ENCODE measurements at places on chromosomes 16 and 17. TPM values are rescaled to one million over a fixed set of nuclear protein-coding genes. Genes with fewer than 3 reads are reported as not detected.
A peak's percentile ranks its signal among the peaks of the same experiment; 100 is the strongest.

DNA sequence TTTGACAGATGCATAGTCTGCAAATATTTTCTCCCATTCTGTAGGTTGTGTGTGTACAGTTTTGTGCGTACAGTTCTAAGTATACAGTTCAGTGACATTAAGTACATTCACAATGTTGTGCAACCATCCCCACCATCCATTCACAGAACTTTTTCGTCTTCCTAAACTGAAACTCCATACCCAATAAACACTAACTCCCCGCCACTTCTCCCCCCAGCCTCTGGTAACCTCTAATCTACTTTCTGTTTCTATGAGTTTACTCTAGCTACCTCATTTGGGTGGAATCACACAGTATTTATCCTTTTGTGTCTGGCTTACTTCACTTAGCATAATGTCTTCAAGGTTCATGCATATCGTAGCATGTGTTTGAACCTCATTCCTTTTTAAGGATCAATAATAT lies 14.3 kb downstream of the PIK3R5 start:
- H3K36me3 ChIP-seq = no peaks in the 10 kb centered on the region
- H3K27me3 ChIP-seq = 0 out of 2 replicates have a peak, but pooled peaks cover 1% of the 10 kb centered on the region
- no peak overlapping the region for H3K27ac ChIP-seq
- no peak overlapping the region for H3K4me3 ChIP-seq
- no peaks in the 10 kb centered on the region for H3K4me1 ChIP-seq

DNA sequence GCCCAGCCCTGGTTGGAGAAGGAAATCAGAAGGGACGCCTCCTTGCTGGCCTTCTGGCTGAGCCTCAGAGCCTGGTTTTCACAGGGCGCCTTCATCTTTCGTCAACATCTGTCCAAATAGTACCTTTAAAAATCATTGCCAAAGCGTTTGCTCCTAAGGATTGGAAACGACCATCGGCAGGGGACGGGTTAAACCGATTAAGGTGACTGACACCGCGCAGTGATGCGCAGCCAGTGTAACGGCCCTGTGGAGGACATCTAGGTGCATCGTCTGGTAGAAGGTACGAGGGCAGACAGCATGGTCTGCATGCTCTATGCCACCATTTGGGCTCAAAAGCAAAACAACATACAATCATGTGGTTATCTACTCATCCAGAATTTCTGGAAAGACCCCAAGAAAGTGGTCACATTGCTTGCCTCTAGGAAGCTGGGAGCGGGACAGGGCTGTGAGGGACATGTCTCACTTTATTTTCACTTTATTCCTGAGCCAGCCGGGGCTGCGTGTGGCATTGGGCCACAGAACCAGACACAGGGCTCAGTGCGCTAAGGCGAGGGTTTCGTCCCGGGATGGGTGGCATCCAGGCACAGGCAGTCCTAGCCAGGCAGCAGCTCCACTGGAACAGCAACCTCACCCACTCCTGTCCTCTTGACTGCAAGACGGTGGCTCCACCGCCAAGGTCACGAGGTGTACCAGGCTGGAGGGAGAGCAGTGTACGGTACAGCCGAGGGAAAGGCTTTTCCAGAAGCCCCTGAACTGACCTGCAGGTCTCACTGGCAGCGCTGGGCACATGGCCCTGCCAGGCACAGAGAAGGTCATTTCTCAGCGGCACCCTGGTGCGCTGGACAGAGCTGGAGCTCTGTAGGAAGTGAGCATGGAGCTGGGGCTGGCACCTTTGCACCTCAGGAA lies 40.9 kb upstream of the JPH3 start:
- no peaks in the 10 kb centered on the region for H3K27me3 ChIP-seq
- H3K27ac ChIP-seq = no peak overlapping the region
- H3K4me3 ChIP-seq = no peak overlapping the region
- no peaks in the 10 kb centered on the region for H3K36me3 ChIP-seq

DNA sequence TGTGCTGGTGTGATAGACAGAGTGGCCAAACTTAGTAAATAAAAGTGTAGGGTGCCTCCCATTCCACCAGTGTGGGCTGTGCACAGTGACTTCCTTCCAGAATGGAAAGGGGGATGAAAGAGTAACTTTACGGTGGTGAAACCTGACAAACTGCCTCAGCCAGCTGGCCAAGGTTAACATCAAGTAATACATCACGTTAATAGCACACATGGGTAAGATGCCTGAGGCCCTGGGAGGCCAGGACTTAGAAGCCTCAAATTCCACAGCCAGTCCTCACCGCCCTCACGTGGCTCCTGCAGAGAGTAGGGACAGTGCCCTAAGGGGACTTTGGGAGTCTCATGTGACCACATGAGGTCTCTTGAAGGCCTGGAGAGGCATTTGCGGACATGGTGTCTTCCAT lies 14.1 kb downstream of the RMI2 start:
- H3K27me3 ChIP-seq = no peaks in the 10 kb centered on the region
- H3K36me3 ChIP-seq = no peaks in the 10 kb centered on the region
- no peak overlapping the region for H3K4me3 ChIP-seq
- H3K27ac ChIP-seq = peak overlapping the region; percentile 50
- peaks cover 76% of the 10 kb centered on the region for H3K4me1 ChIP-seq

DNA sequence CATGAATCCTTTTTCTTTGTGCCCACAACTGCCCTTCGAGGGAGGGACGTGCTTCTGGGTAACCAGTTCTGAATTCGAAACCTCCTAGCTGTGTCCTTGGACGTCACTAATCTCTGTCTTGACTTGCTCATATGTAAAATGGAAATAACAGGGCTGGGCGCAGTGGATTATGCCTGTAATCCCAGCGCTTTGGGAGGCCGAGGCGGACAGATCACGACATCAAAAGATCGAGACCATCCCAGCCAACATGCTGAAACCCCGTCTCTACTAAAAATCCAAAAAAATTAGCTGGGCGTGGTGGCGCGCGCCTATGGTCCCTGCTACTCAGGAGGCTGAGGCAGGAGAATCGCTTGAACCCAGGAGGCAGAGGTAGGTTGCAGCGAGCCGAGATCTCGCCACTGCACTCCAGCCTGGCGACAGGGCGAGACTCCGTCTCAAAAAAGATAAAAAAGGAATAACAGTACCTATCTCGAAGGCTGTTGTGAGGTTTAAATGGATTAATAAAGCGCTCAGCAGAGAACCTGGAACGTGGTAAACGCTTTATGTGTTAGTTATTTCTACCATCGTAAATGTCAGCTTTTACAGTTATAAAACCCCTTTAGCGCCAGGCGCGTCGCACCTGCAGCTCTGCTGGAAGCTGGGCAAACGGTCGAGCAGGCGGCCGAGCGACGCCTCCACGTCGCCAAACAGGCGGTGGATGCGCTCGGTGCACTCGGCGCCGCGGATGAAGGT lies 641 bp downstream of the COG8 start:
- DNase-seq = no peak
- H3K4me3 ChIP-seq = peak overlapping the region; percentile 83
- peak overlapping the region; percentile 79 for H3K27ac ChIP-seq

DNA sequence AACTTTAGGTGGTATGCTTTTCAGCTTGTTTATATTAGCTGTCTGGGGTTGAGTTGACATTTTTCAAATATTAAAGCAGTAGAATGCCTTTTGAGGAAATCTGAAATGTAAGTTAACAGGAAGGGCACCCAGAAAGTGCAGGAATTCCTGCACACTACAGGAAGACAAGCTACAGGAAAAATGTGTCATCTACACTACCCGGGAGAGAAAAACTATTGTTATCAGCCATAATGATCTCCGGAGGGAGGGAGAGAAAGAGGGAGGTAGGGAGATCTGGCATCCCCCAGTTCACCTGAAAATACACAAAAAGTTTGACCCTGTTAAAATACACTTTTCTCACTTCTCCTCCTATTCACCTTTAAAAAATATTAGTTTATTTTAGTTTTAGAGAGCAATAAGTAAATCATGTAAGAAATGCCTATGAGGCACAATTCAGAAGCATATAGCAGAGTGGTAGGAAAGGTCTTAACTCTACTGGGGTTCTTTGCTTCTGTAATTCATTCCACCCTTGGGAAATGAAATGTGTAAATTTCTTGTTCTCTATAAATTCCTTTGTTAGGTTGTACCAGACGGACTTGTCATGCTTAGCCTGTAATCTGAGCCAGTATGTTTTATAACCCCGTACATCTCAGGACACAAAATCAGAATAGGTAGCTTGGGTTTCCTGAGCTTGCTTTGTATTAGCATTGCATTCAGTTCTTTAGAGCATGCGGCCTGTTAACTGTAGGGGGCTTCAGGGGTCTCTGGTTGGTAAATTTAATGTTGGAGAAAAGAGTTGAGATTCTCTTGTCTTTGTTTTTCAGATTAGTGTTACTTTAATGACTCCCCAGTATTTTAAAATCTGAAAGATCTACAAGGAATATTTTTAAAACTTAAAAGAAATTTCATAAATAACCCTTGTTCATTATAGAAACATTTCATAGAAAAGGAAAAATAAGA lies 3.3 kb downstream of the MAP2K6 start:
- DNase-seq = no peak
- H3K36me3 ChIP-seq = no peaks in the 10 kb centered on the region
- no peak overlapping the region for H3K4me3 ChIP-seq
- H3K27me3 ChIP-seq = no peaks in the 10 kb centered on the region
- no peak overlapping the region for H3K27ac ChIP-seq

GRCh38 chr16:86597880-86598606 lies 19.7 kb downstream of the FOXL1 start:
- peak overlapping the region; percentile 25 for H3K27ac ChIP-seq
- H3K27me3 ChIP-seq = no peaks in the 10 kb centered on the region
- DNase-seq = no peak
- peak overlapping the region; percentile 41 for H3K4me3 ChIP-seq
- H3K4me1 ChIP-seq = peaks cover 16% of the 10 kb centered on the region
- H3K36me3 ChIP-seq = no peaks in the 10 kb centered on the region

GRCh38 chr16:49704586-49705155 lies 151.2 kb downstream of the ZNF423 start:
- H3K4me1 ChIP-seq = 0 out of 2 replicates have a peak, but pooled peaks cover 3% of the 10 kb centered on the region
- H3K27ac ChIP-seq = no peak overlapping the region
- peaks cover 13% of the 10 kb centered on the region for H3K27me3 ChIP-seq
- no peak for DNase-seq

DNA sequence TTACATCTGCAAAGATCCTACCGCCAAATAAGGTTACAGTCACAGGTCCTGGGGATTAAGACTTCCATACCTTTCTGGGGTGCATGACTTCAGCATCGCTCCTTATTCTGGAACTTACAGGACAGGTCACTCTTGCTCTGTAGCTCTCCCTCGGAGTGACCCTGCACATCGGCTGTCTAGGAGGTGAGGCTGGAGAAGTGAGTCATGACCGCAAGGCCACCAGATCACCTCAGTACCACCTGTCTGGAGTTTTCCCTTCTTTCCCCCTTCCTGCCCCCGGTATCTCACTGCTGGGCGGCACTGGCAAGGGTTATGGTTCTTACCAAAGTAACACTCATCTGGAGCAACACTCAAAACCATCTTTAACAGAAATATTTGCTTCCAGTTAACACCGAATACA lies 374.8 kb downstream of the SLC39A11 start:
- no peaks in the 10 kb centered on the region for H3K27me3 ChIP-seq
- H3K4me1 ChIP-seq = peaks cover 3% of the 10 kb centered on the region
- no peaks in the 10 kb centered on the region for H3K36me3 ChIP-seq
- no peak for DNase-seq

- H3K4me1 ChIP-seq = no peaks in the 10 kb centered on the region
- no peak overlapping the region for H3K27ac ChIP-seq
- no peak for DNase-seq
- H3K36me3 ChIP-seq = no peaks in the 10 kb centered on the region
- peaks cover 3% of the 10 kb centered on the region for H3K27me3 ChIP-seq
These were observed 19.7 kb upstream of the SLC4A1 start for GRCh38 chr17:44287651-44288050.

DNA sequence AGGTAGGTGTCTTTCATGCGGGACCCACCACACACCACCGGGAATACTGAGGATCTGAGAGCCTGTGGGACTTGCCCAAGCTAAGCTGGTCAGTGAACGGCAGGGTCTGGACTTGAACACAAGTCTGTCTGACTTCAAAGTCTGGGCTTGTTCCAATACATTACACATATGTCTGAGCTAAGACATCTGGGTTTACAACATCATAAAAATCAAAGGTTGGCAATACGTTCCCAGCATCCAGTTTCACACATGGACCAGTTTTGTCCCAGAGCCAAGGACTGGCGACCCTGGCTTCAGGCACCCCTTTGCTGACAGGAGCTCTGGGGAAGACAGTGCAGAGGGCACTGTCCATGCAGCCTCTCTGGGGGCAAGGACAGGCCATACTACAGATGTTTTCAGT lies 27.9 kb upstream of the AXIN2 start:
- no peaks in the 10 kb centered on the region for H3K36me3 ChIP-seq
- H3K27ac ChIP-seq = no peak overlapping the region
- peak; percentile 29 for DNase-seq
- no peaks in the 10 kb centered on the region for H3K27me3 ChIP-seq
- H3K4me1 ChIP-seq = 0 out of 2 replicates have a peak, but pooled peaks cover under 1% of the 10 kb centered on the region

GRCh38 chr17:20280051-20280450 lies 187.3 kb downstream of the LGALS9B start:
- no peaks in the 10 kb centered on the region for H3K27me3 ChIP-seq
- no peak overlapping the region for H3K27ac ChIP-seq
- H3K36me3 ChIP-seq = no peaks in the 10 kb centered on the region
- H3K4me1 ChIP-seq = no peaks in the 10 kb centered on the region
- no peak for DNase-seq

DNA sequence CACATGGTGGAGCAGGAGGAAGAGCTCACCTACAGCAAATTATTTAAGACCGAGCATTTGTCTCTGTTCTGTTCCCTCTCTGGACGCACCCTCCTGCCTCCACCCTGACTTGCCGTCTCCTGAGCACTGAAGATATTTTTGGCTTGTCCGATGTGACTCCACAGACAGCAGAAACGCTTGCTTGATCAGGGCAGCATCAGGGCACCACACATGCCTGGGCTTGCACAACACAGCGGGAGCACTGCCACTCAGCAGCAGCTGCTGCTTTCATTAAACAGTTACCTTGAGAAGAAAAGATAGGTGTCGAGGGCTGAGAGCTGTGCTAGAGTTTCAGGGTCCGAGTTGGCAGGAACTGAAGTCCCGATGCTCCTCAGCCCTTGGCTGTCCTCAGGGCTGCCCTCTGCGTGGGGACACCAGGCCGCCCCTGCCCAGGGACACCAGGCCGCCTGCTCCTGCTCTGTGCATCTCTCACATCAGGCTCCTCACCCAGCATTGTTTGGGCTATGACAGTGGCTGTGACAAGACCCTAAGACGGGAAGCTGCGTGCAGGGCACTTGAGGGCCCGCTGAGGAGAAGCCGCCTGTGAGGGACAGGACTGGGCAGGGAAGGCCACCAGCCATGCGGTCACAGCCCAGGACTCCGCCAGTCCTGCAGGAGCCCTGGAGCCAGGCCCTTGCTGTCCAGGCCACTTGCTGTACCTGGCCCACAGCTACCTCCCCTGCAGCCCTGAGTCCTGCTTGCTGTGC lies 21.3 kb upstream of the CDH15 start:
- no peak for DNase-seq
- no peak overlapping the region for H3K4me3 ChIP-seq
- H3K27ac ChIP-seq = no peak overlapping the region
- H3K4me1 ChIP-seq = peaks cover 7% of the 10 kb centered on the region

The EVI2B gene
- total RNA-seq = not detected

The IGFALS gene
- not detected for total RNA-seq

The PPM1E gene
- total RNA-seq = not detected

The PRPSAP2 gene
- total RNA-seq = 25.0 TPM

The AMZ2 gene
- 96.7 TPM for total RNA-seq

The OTOP2 gene
- total RNA-seq = not detected

The HSD17B1 gene
- total RNA-seq = 2.3 TPM
